ENCODE measurements at places on chromosomes 1 and 21.

DNA sequence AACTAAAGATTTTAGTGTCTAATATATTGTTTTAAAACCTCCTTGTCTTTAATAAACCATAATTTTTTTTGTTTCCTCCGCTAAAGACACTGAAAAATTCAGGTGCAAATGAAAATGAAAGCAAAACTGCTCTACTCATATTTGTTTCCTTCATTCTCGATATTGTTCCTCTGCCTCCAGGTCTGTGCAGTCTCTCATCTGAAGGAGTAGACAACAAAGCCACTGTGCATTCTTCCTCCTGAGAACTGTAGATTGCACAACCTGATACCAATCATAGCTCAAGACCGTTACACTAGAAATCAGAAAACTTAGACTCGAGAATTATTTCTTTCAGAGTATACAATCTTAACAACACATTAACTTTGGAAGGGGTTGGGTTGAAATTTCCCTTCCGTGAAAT is 373.1 kb upstream of the CXADR start:
- no peak for DNase-seq

DNA sequence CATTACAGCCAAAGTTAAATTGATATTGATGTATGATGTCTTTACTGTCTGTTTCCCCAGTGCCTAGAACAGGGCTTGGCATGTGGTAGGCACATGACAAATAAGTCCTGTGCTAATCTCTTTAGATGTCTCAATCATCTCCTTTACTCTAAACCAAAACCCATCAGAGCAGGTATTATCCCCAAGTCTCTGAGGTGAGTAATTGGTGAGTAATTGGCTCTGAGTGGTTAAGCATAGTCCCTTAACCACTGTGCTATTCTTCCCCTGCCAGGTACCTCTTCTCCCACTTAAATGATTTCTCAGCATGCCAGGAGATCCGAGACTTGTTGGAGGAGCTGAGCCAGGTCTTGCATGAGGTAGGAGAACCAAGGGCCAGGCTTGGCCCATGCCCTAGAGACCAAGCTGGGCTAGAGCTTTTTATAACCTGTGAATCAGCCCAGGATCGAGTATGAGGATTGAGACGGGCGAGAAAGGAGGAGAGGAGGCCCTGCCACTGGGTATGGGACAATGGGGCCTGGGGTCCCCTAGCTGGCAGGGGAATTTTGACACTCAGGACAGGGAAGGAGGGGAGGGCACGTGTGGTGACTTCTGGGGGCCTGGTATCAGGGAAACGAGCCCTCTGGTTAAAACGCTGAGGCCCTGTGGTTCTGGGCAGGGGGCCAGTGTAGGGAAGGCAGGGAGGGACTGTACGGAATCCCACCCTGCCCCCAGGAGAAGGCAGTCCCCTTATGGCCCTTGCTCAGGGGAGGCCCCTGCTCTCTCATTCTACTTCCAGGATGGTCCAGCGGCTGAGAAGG is 4.5 kb downstream of the CNKSR1 start:
- no peak for DNase-seq

DNA sequence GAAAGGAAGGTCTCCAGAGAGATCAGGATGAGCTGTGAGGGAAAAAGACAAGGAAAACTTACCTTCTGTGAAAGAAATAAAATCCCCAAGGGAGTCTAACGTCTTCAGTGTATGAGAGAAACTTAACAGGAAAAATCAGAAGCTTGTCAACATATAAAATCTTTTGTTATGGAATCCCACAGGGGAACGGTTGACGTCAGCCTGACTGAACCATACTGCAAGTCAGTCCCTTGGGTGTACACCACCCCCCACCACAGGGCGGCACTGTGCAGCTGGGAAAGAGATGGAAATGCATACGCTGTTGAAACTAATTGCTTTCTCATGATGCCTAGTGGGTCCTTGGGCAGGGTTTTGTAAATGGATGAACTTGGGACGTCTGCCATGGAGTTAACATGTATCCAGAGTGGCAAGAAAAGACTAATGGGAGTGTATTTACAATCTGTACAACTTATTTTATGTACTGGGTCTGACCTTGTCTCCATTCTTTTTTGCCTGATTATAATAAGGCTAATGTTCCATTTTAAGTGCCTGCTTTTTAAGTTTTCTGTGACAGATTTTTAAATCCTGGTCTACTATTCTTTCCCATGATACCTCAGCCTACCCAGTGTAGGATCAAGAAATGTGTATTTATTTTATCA is 22.7 kb downstream of the UTP25 start:
- DNase-seq, result peak; percentile 95

DNA sequence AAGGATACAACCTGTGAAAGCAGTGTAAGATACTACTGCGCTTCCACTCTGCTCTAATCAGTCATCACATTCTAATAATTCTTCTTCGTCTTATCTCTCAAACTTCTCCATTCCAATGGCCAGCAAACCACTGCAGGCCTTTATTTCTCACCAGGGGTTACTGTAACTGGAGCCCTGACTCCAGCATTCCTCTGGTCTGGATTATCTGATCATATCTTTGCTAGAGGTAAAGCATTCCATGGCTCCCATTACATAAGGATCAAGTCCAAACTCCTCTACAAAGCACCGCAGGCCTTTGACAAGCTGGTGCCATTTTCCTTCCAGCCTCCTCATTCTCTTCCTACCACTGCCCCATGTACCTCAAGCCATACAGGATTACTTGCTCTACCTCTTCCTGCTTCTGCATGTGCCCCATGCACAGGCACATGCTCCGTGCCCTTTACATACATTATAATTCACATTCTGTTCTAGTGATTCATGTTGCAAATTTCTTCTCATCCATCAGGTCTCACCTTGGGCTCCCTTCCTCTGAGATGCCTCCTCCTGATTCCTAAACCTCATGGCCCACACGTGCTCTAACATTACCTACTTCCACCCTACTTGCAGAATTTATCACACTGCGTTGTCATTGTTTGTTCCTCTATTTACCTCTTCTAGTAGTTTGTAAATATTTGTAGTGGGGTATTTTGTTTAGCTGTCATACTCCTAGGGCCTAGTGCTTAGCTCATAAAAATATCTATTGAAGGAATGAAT is 9.3 kb upstream of the SERBP1 start:
- DNase-seq, result peak; percentile 65

GRCh38 chr1:230076121-230076520 is 9.1 kb downstream of the GALNT2 start:
- no peak for DNase-seq

DNA sequence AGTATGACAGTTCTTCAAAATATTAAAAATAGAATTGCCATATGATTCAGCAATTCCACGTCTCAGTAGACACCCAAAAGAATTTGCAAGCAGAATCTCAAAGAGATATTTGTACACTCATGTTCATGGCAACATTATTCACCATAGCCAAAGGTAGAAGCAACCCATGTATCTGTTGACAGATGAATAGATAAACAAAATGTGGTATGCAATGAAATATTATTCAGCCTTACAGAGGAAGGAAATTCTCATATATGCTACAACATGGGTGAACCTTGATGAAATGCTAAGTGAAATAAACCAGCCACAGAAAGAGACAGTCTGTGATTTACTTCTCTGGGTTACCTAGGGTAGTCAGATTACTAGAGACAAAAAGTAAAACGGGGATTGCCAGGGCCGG is 47.0 kb downstream of the NAV1 start:
- no peak for DNase-seq

- no peak for DNase-seq
These were observed 175.3 kb downstream of the GRIK3 start for GRCh38 chr1:36858981-36859380.

- DNase-seq, result no peak
These were observed 859 bp downstream of the IFFO2 start for GRCh38 chr1:18955441-18956192.

- no peak for DNase-seq
These were observed 269.9 kb downstream of the HLX start for GRCh38 chr1:221149111-221149510.

DNA sequence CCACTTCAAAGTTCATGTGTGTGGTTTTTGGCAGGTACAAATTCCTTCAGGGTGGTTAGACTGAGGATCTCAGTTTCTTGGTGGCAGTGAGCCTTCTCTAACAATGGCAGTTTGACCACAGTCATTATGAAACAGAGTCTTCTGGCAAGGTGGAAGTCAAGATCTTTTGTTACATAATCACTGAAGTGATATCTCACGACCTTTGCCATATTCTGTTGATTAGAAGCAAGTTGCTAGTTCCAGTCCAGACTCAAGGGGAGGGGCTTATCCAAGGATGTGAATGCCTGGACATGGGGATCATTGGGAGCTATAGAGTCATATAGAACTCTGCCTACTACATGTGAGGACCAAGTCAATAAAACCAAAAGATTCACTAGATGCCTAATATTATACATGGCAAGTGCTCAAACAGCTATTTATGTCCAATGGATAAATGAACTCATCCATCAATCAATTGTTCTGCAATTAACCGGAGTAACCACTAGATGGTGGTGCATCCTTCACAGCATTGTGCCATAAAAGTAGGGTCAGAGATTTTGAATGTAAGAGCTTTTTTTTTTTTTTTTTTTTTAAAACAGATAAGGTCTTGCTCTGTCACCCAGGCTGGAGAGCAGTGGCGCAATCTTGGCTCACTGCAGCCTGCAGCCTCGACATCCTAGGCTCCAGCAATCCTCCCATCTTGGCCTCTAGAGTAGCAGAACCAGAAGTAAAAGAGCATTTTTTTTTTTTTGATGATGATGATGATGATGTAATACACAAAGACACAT is 131.9 kb downstream of the CRB1 start:
- DNase-seq, result peak; percentile 68

DNA sequence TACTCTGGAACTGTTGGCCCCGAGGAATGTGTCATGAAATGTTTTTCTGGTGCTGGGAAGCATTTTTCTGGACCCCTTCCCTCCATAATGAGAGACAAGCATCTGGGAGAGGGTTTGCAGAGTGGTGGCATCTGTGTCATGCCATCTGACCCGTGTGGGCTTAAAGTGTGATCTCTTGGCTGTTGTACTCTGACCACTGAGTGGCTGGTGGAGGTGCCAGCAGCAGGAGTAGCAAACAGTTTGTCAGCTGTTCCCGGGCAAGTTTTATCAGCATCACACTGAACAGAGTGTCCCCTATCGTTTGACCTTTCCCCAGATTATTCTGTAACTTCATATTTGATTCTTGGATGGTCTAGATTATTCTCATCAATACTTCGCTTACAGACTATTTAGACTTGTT is 150.1 kb downstream of the HHAT start:
- no peak for DNase-seq

DNA sequence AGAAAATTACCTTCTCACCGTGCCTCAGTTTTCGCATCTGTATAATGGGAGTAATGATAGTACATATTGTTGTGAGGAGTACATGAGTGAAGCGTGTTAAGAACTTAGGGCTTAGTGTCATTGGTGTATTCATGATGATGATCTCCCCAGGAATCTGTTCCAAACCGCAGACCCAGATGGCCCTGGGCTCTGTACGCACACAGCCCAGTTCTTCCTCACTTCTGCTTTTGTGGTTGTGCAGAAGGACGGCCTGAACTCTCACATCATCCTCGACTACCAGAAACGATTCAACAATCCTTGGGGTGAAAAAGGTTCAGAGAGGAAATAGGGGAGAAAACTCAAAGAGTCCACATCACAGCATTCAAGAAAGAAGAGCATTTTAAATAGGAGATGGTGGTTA is 323.0 kb downstream of the CAMTA1 start:
- no peak for DNase-seq

DNA sequence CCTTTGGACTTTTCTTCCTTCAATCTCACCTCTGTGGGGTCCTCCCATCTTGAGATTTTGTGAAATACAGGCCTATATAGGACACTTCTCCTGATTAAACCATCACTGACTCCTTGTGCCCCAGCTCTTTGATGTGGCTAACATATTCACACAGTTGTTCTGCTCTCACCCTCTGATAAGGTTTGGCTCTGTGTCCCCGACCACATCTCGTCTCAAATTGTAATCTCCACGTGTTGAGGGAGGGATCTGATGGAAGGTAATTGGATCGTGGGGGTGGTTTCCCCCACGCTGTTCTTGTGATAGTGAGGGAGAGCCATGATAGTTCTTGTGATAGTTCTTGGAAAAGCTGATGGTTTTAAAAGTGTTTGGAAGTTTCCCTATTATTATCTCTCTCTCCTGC is 19.7 kb downstream of the LRRC7 start:
- no peak for DNase-seq

- no peak for DNase-seq
These were observed 81.6 kb upstream of the AK4 start for GRCh38 chr1:65066419-65066765.

DNA sequence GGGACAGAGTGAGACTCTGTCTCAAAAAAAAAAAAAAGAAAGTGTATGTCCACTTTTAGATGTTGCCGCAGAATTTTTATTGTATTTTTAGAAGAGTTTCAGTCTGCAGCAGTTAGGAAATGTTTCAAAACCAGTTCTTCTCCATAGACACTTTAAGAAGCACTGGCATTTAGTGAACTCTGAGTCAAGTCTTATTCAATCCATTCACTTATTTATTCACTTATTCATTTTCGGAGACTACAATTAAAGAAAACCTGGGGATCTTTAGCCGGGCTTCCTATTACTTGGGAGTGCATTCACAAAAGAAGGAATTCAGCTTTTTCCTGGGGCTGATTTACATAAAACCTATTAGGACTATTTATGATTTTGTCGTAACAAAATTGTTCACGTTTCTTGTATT is 12.3 kb downstream of the RCAN3 start:
- no peak for DNase-seq

DNA sequence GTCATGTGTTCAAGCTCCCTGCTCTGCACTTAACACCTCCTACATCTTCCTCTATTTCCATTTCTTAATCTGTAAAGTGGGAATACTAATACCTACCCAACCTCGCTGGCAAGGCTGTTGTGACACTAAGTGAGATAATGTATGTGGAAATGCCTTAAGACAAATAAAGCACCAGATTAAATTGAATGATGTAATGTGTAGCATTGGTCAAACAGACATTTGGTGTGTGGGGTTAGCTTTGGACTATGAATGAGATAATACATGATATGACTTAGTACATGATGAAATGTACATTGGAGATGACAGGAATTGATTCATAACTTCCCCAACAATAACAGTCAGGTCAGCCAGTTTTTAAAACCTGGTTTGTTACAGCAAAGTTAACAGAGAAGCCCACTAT is 5.2 kb downstream of the AMPD1 start:
- no peak for DNase-seq

DNA sequence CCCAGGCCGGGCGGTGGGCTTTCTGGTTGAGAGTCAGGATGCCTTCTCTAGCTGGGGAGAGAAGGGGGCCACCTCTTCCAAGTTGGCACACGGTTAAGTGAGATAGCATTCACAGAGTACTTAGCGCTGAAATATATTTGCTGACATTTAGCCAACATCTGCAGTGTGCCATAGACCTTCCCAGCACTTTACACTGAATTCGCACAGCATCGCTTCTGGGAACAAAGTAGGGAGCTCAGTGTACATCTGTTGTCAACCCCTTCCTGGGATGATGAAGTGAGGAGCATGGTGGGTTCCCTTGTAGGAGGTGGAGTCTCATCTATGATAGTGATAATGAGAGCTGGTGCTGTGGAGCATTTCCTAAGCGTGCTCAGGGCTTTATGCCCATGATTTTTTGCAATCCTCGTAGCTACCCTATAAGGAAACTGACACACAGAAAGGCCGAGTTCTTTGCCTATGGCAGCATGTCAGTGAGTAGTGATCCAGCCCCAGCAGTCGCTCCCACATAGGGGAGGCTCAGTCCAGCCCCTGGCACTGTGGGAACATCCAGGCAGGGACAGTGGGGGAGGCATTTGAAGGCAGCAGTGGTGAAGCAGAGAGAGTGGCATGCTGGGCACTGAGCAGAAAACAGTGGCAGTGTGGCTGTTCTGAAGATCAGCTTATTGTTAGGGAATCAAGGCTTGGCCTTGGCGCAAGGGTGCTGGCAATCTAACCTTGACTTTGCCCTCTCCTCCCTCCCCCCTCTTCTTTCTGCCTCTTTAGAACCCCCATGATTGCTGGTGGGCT is 176.2 kb downstream of the PGBD5 start:
- no peak for DNase-seq

- DNase-seq, result no peak
These were observed 11.2 kb upstream of the FOXO6 start for GRCh38 chr1:41350055-41350378.
